Activated T-cell treated with anti-CD3 and anti-CD28 coated beads, Interleukin-2, amount 50 U/mL, for 24 hours (primary cell): ENCODE measurements at places on chromosomes 13 and 19.
A peak's percentile ranks its signal among the peaks of the same experiment; 100 is the strongest.

- no peak overlapping the region for H3K27ac ChIP-seq
- peaks cover 3% of the 10 kb centered on the region for H3K4me1 ChIP-seq
- no peak overlapping the region for H3K4me3 ChIP-seq
- no peaks in the 10 kb centered on the region for H3K27me3 ChIP-seq
- no peak for DNase-seq
Measured at GRCh38 chr19:10885201-10886169, 14.1 kb downstream of the CARM1 start.

DNA sequence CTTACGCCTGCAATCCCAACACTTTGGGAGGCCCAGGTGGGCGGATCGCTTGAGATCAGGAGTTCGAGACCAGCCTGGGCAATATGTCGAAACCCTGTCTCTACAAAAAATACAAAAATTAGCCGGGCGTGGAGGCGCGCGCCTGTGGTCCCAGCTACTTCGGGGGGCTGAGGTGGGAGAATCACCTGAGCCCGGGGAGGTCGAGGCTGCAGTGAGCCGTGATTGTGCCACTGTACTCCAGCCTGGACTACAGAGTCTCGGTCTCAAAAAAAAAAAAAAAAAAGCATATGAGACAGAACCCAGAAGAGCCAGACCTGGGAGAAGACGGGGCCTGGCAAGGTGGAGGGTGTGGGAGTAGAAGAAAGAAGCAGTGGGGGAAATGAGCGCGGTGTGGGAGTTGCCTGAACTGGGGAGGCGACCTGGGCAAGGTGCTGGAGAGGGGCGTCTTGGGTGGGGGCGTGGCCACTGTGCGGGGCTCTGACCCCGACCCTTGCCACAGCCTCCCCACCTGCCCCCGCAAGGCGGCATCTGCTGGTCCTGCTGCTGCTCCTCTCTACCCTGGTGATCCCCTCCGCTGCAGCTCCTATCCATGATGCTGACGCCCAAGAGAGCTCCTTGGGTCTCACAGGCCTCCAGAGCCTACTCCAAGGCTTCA, 533 bp downstream of the DKKL1 start:
- peaks cover 22% of the 10 kb centered on the region for H3K27me3 ChIP-seq
- no peak overlapping the region for H3K4me3 ChIP-seq
- no peaks in the 10 kb centered on the region for H3K36me3 ChIP-seq
- no peak for DNase-seq

DNA sequence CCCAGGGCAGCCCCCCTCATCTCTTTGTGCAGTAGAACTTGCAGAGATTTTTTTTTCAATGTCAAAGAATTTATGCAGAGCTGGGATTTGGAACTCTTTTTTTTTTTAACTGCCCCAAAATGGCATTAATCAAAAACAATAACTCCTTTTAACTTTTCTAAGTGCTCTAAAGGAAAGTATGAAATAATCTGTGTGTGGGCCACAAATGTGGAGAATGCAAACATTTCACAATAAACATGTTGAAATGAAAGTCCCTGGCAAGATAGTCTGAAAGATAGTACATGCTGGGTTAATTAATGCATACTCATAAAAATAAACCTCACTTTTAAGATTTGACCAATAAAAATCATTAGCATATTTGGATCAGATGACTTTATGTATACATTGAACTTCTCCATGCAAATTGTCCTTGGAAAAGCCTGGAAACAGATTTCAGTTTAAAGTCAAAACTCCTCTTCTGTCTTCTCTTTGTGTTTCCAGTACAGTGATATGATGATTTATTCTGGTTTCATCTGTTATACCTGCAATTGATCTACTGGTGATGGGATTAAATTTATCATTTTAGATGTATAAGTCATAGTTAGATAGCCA, 30.5 kb upstream of the ZNF536 start:
- H3K36me3 ChIP-seq = no peaks in the 10 kb centered on the region
- no peaks in the 10 kb centered on the region for H3K27me3 ChIP-seq
- no peak overlapping the region for H3K27ac ChIP-seq
- H3K4me3 ChIP-seq = no peak overlapping the region

DNA sequence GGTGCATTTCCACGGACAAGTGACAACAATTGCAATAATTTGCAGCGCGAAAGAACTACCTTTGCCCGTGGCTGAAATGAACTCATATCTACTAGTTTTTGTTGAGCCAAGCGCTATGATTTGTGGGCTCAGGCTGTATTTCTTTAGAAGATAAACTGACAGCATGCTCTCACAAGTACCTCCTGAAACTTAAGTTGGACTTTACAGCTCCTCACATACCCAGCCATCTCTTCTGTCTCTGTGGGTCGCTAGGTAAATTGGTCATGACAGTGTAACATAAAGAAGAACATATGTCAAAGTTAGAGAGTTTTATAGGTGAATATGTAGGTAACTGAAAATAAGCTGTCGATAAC, 839 bp downstream of the COG6 start:
- no peak for DNase-seq
- H3K36me3 ChIP-seq = peaks cover 26% of the 10 kb centered on the region
- H3K4me3 ChIP-seq = peak overlapping the region; percentile 89

GRCh38 chr19:6041991-6042481, 64.1 kb upstream of the RANBP3 start:
- DNase-seq = no peak
- no peaks in the 10 kb centered on the region for H3K27me3 ChIP-seq
- peaks cover 18% of the 10 kb centered on the region for H3K4me1 ChIP-seq
- H3K36me3 ChIP-seq = peaks cover 21% of the 10 kb centered on the region
- no peak overlapping the region for H3K27ac ChIP-seq

DNA sequence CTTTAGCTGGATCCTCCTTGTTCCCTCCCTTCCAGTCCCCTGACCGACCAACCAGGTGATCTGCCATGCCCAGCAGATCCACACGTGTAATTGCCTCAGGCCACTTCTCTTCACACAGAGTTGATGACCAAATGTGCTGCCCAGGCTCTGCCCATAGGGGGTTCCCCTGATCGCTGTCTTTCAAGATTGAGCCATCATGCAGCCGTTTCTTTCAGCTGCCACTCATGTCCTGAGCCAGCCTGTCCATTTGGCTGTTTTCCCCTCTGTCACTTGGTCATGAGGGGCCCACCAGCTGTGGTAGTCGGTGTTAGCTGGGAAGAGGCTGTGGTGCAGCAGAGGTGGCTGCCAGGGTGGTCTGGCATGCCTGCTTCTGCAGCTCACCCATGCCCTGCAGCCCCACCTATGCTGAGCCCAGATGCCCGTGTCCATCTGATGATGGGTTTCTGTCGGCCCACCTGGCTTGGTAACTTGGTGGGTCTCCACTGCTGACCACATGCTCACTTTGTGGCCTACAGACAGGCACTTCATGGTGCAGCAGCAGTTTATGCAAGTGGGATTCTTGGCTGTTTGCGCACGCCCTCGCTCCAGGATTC, 35.6 kb upstream of the GPR183 start:
- H3K36me3 ChIP-seq = peaks cover 94% of the 10 kb centered on the region
- H3K27ac ChIP-seq = no peak overlapping the region
- no peak overlapping the region for H3K4me3 ChIP-seq

GRCh38 chr19:4385291-4386040, 14.9 kb downstream of the SH3GL1 start:
- peak overlapping the region; percentile 26 for H3K27ac ChIP-seq
- DNase-seq = no peak
- H3K4me1 ChIP-seq = peaks cover 29% of the 10 kb centered on the region
- peaks cover 50% of the 10 kb centered on the region for H3K36me3 ChIP-seq
- no peaks in the 10 kb centered on the region for H3K27me3 ChIP-seq
- H3K4me3 ChIP-seq = no peak overlapping the region

DNA sequence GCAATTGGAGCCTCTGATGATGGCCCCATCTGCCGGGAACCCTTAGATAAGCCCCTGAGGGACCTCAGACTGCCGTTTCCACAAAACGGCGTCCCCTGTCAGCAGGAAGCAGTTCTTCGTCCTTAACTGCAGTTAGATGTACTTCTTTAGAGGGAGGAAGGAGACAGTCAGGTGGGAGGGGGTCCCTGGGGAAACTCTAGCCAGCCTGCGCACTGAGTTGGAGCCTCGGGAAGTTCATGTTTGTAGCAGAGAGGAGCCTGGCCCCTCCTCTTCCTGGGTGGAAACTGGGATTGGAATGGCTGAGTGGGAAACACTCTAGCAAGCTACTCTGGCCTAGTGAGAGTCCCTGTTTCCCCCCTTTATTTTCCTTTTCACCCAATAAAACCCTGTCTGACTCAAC, 612.4 kb downstream of the PCDH9 start:
- H3K36me3 ChIP-seq = no peaks in the 10 kb centered on the region
- H3K4me3 ChIP-seq = no peak overlapping the region
- no peak for DNase-seq

GRCh38 chr19:31727536-31727935, 378.3 kb upstream of the TSHZ3 start:
- H3K36me3 ChIP-seq = no peaks in the 10 kb centered on the region
- no peak overlapping the region for H3K27ac ChIP-seq
- H3K27me3 ChIP-seq = no peaks in the 10 kb centered on the region

DNA sequence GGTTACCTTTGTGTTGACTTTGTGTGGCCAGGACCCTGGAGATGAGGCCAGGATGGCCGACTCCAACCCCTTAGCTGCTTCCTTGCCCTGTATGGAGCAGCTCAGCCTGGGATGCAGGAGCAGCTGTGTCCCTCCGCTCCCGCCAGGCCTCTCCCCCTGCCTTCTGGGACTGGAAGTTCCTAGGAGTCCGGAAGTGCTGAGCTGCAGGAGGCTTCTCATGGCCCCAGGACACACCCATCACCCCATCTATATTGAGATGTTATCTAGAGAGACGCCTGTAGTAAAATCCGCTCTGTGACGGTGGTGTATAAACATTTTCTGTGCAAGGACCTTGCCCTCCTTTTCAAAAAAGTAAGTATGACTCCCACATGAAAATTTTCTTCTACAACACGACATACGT, 27.0 kb downstream of the WTIP start:
- H3K4me1 ChIP-seq = no peaks in the 10 kb centered on the region
- peaks cover 19% of the 10 kb centered on the region for H3K27me3 ChIP-seq
- no peaks in the 10 kb centered on the region for H3K36me3 ChIP-seq
- H3K4me3 ChIP-seq = no peak overlapping the region

GRCh38 chr13:86585835-86586234, 786.6 kb upstream of the SLITRK6 start:
- H3K27me3 ChIP-seq = no peaks in the 10 kb centered on the region
- no peaks in the 10 kb centered on the region for H3K36me3 ChIP-seq
- H3K27ac ChIP-seq = no peak overlapping the region
- H3K4me1 ChIP-seq = no peaks in the 10 kb centered on the region

- no peak overlapping the region for H3K27ac ChIP-seq
- DNase-seq = peak; percentile 48
Measured at GRCh38 chr19:50718255-50719118, 1.1 kb downstream of the SHANK1 start.

- H3K36me3 ChIP-seq = no peaks in the 10 kb centered on the region
- H3K27ac ChIP-seq = no peak overlapping the region
- no peaks in the 10 kb centered on the region for H3K27me3 ChIP-seq
- H3K4me1 ChIP-seq = no peaks in the 10 kb centered on the region
Measured at GRCh38 chr13:51048616-51049015, 62.5 kb downstream of the C13orf42 start.

DNA sequence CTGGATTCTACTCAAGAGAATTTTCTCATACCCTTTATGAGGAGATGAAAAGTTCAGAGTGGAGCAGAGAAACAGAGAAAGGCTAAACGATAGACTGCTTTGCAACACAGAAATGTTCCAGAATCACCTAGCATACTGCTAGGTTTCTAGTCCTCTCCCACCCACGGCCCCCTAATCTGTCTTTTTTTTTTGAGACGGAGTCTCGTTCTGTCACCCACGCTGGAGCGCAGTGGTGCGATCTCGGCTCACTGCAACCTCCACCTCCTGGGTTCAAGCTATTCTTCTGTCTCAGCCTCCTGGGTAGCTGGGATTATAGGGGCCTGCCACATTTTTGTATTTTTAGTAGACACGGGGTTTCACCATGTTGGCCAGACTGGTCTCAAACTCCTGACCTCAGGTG, 4.8 kb downstream of the SUGP2 start:
- no peak overlapping the region for H3K4me3 ChIP-seq
- DNase-seq = no peak
- no peak overlapping the region for H3K27ac ChIP-seq

- no peaks in the 10 kb centered on the region for H3K4me1 ChIP-seq
- H3K4me3 ChIP-seq = no peak overlapping the region
- no peak for DNase-seq
- H3K36me3 ChIP-seq = no peaks in the 10 kb centered on the region
- H3K27ac ChIP-seq = no peak overlapping the region
Measured at GRCh38 chr13:80101040-80101439, 239.9 kb downstream of the SPRY2 start.

GRCh38 chr13:97319113-97319720, 97.1 kb downstream of the MBNL2 start:
- no peak overlapping the region for H3K4me3 ChIP-seq
- peaks cover 6% of the 10 kb centered on the region for H3K4me1 ChIP-seq
- no peak overlapping the region for H3K27ac ChIP-seq
- peaks cover 4% of the 10 kb centered on the region for H3K36me3 ChIP-seq
- no peaks in the 10 kb centered on the region for H3K27me3 ChIP-seq

DNA sequence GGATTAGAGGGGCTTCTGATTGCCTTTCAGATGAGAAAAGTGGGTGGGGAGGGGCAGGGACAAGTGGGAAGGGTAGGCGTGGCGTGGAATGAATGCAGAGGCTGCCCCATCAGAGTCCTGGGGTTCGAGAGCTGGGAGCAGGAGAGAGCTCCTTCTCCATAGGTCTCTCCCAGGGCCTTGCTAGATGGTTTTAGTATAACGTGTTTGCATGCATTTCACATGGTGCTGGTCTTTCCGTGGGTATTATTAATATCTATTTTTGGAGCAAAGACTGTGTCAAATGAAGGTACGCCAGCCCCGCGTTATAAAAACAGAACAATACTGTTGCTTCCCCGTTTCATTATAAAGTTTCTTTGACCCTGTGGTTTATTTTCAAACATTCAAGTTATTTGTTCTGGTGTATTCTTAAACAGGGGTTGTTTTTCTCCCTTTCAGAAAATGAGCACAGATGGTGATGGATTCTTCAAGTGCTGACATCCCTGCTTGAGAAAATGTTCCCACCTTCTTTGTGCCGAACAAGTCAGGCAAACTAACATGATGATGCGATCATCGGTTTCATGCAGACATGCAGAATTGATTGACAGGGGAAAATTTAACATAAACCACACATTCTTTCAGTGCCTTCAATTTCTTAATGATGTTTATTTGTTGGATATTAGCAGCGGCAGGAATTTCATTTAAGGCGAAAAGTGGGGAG, 62.1 kb upstream of the ZNF536 start:
- H3K4me1 ChIP-seq = no peaks in the 10 kb centered on the region
- no peaks in the 10 kb centered on the region for H3K27me3 ChIP-seq
- H3K27ac ChIP-seq = no peak overlapping the region
- no peak for DNase-seq
- no peaks in the 10 kb centered on the region for H3K36me3 ChIP-seq
- H3K4me3 ChIP-seq = no peak overlapping the region

- peaks cover 88% of the 10 kb centered on the region for H3K36me3 ChIP-seq
- no peak overlapping the region for H3K4me3 ChIP-seq
- peak overlapping the region; percentile 56 for H3K27ac ChIP-seq
- H3K27me3 ChIP-seq = no peaks in the 10 kb centered on the region
Measured at GRCh38 chr19:10173527-10173926, 21.2 kb downstream of the DNMT1 start.

GRCh38 chr13:53028637-53029203, at the start of gene OLFM4:
OLFM4 (plus strand) TSS chr13:53028813; CDS start chr13:53028837, 24 bp downstream.
- no peaks in the 10 kb centered on the region for H3K4me1 ChIP-seq
- no peaks in the 10 kb centered on the region for H3K36me3 ChIP-seq
- H3K27ac ChIP-seq = no peak within 1 kb of the TSS
- DNase-seq = no peak

- DNase-seq = no peak
- no peaks in the 10 kb centered on the region for H3K27me3 ChIP-seq
- H3K4me1 ChIP-seq = no peaks in the 10 kb centered on the region
- no peaks in the 10 kb centered on the region for H3K36me3 ChIP-seq
- no peak overlapping the region for H3K27ac ChIP-seq
Measured at GRCh38 chr13:47334173-47334572, 437.3 kb upstream of the HTR2A start.
